ENCODE measurements at places on chromosomes 16 and 17.

GRCh38 chr17:67245694-67246402 is 852 bp upstream of the HELZ start:
- peak; percentile 33 for DNase-seq

GRCh38 chr16:79276501-79276900 is 324.0 kb downstream of the MAF start:
- no peak for DNase-seq

- no peak for DNase-seq
Measured at GRCh38 chr16:265711-266110, 10.0 kb downstream of the RGS11 start.

DNA sequence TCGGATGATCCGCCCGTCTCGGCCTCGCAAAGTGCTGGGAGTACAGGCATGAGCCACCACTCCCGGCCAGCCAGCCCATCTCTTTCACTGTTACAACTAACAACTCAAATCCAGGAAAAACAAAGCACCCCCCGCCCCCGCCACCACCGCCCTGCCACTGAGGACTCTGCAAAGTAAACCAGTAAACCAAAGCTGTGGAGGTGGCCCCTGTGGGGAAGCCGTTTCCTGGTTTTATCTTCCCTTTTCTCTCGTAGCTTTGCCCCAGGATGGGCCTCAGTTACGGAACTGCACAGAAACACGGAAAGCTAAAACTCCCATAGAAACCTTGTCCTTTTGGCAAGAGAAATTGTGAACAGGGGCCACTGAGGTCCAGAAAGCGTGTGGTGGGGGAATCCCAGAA is 17.5 kb downstream of the CHMP6 start:
- DNase-seq, result no peak

DNA sequence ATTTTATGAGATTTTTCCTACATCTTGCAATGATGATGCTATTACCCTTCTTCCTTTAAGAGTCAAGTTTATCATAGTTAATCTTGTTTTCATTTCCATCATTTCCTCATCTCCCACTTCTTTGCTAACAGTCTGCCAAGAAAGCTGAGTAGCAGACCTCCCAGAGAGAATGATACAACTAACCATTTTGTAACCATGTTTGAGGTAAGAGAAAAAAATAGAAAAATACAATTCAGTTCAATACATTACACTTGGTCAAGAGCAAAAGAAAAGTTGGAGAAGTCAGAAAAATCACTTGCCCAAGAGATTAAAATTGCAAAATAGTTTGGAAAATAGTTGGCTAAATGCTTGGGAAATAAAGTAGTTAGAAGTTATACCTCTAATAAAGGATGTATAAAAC is 154.4 kb downstream of the ABCA8 start:
- no peak for DNase-seq

GRCh38 chr16:68452176-68452575 is 3.9 kb upstream of the SMPD3 start:
- DNase-seq, result no peak

- DNase-seq, result no peak
Measured at GRCh38 chr17:63549289-63549945, 860 bp upstream of the DCAF7 start.

DNA sequence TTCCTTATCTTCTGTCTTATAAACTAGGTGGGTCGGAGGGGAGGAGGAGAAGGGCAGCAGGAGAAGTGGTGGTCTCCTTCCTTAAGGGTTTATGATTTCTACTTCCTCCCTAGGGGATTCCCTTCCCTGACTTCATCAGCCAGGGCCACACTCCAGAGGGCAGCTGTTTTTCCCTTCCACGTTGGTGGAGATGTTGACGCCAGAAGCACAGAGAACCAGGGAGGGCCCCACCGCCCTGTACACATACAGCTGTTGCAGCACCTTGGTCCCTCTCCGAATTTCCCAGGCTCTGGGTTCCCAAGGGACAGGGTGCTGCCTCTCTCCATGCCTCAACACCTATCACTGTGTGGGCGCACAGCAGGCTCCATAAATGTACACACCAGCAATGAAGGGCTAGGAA is 5.6 kb upstream of the SLC6A4 start:
- DNase-seq, result no peak

GRCh38 chr16:16992975-16993765 is 477.6 kb downstream of the XYLT1 start:
- no peak for DNase-seq

DNA sequence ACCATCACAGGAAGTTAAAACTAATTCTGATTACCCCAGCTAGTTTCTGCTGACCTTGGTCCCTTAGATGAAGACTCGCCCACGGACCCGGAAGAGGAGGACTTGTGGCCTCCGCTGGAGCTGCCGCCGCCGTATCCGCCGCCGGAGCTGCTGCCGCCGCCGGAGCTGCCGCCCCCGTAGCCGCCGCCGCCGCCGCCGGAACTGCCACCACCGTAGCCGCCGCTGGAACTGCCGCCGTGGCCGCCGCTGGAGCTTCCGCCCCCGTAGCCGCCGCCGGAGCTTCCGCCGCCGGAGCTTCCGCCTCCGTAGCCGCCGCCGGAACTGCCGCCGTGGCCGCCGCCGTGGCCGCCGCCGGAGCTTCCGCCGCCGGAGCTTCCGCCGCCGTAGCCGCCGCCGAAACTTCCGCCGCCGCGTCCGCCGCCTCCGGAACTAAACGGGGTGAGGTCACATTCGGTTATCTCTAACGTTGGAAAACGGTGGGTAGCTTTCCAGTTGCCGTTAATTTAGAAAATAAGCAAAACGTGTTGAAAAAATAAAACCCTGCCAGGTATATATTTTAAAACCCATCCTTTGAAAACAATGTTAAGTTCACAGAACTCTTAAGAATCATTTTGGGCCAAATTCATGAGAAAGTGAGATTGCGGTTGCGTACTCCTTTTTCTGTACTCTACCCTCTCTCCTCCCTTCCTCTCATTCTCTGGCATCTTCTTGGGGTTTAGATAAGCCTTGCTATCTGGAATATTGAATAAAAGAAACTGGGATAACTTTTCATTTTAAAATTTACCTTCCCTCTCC is 3.5 kb downstream of the KRT10 start:
- peak; percentile 79 for DNase-seq

GRCh38 chr17:19738757-19739156 is 9.3 kb downstream of the ALDH3A1 start:
- DNase-seq, result no peak

- DNase-seq, result no peak
Measured at GRCh38 chr17:45310380-45311324, 6.2 kb downstream of the MAP3K14 start.

DNA sequence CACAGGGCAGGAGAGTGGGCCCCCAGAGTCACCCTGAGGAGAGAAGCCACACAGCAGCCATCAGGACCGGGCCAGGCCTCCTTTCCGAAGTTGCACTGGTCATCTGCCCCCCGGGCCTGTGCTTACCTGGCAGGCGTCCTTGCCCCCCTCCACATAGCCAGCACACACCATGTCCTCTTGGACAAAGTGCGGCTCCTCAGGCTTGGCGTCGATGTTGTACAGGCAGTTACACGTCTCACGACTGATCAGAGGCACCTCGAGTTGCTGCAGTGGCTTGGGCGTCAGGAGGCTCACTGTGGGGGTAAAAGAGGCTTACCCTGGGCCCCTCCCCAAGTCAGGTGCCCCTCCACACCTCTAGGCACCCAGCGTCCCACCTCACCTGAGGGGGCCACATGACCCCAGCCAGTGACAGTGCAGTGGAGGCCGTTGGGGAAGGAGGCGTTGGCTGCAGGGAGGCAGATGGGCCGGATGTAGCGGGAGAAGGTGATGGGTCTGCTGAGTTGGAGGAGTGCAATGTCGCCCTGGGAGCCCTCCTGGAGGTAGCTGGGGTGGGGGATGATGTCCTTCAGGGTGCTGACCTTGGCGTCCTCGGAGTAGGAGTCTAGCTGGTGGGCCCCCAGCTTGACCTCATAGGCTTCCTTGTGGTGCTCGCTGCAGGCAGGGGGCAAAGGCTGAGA is 3.1 kb downstream of the PRSS8 start:
- no peak for DNase-seq

DNA sequence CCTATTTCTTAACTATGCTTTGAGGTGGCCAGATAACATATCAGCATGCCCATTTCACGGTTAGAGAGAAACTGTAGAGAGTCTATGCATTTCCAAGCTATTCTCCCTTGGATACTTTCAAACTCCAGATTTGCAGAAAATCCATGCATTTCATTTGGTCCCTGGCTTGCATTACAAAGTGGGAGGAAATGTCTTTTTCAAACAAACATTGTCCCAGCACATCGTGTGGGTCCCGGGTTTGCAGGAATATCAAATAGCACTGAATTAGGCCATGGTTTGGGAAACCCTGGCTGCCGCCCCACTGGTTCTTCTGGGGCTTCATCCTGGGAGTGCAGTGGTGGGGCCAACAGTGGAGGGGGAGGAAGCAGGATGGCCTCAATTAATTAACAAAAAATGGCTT is 171.9 kb downstream of the IRX5 start:
- DNase-seq, result no peak

- no peak for DNase-seq
Measured at GRCh38 chr16:22663389-22664064, 150.4 kb upstream of the HS3ST2 start.

DNA sequence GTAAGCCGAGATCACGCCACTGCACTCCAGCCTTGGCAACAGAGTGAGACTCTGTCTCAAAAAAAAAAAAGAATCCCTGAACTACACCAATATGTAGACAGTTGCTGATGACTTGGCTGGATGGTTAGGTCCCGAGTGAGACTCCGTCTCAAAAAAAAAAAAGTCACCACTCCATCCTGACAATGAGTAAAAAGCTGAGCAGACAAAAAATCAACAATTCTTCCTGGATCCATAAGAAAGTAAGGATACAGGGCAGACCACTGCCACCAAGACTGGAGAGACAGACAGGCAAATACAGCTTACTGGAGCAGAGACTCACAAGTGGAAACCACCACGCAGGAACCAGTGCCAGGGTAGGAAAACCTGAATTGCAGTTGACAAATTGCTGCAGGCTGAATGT is 67.1 kb upstream of the ERCC4 start:
- no peak for DNase-seq

GRCh38 chr16:19417640-19418039 is at the start of gene TMC5:
Gene TMC5, plus strand, starts transcription at chr16:19417883. Its CDS starts 22,156 bp downstream, at chr16:19440039.
- no peak for DNase-seq

DNA sequence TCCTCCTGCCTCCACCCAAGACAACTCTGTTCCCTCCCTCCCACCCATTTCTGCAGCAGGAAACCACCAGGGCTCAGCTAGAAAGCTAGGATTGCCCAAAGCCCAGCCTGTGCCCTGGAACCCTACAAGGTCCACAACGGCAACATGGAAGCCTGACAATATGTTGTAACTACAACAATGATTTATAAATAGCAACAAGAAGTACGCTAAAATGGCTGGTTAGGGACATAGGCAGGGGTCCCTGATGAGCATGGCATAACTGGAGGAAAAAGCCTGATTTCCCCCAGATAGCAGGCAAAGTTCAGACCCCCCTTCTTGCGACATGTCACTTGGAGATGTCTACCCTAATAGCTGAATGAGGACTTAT is 6.6 kb downstream of the ST3GAL2 start:
- no peak for DNase-seq

- DNase-seq, result no peak
Measured at GRCh38 chr16:80259290-80259805, 281.4 kb upstream of the DYNLRB2 start.

GRCh38 chr17:38701504-38702165 is 3.4 kb upstream of the MLLT6 start:
- DNase-seq, result peak; percentile 76

DNA sequence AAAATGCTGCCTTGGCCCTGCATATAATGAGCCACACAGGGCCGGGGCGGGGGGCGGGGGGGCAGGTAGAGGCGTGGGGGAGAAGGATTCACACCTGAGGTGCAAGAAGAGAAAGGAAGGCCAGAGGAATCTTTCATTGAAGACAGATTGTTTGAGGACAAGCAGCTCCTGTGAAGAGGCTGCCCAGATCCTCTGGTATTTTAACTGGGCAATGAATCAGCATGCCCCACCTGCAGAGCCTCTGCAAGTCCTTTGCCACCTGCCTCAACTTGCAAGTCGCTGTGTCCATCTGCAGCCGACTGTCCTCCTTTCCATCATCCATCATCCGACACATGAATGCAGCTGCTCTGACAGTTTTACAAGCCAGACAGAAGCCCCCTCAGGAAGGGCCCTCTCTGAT is 1.2 kb upstream of the SOST start:
- DNase-seq, result no peak

- no peak for DNase-seq
Measured at GRCh38 chr17:3643889-3644349, 7.4 kb downstream of the CTNS start.

DNA sequence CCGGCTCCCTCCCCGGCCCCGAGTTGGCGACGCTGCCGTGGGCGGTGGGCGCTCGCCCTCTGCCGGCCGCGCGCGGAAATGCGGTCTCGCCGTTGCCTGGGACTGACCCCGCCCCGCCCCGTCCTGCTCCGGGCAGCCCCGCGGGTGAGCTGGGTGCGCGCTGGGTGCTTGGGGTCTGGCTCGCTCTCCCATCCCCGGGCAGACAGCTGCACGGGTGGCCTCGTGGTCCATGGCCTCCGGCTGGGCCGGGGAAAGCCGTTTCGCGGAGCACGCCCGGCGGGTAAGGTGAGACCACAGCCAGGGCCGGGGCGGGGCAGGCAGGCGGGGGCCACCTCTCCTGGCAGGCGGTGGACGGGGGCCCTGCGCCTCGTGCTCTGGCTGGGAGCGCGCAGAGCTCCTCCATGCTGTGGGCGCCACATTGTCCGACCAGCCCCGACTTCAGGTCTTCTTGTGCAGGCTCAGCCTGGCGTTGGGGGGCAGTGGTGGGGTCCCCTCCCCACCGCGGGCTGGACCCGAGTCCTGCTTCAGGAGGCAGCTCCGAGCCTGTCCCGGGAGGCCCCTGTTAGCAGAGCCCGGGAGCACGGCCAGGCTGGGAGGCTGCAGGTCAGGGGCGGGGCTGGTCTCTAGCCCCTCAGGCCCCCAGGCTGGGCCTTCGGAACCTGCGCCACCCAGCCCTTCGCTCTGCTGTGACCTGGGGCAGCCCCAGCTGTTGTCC is 7.0 kb upstream of the C1QTNF8 start:
- DNase-seq, result peak; percentile 60

DNA sequence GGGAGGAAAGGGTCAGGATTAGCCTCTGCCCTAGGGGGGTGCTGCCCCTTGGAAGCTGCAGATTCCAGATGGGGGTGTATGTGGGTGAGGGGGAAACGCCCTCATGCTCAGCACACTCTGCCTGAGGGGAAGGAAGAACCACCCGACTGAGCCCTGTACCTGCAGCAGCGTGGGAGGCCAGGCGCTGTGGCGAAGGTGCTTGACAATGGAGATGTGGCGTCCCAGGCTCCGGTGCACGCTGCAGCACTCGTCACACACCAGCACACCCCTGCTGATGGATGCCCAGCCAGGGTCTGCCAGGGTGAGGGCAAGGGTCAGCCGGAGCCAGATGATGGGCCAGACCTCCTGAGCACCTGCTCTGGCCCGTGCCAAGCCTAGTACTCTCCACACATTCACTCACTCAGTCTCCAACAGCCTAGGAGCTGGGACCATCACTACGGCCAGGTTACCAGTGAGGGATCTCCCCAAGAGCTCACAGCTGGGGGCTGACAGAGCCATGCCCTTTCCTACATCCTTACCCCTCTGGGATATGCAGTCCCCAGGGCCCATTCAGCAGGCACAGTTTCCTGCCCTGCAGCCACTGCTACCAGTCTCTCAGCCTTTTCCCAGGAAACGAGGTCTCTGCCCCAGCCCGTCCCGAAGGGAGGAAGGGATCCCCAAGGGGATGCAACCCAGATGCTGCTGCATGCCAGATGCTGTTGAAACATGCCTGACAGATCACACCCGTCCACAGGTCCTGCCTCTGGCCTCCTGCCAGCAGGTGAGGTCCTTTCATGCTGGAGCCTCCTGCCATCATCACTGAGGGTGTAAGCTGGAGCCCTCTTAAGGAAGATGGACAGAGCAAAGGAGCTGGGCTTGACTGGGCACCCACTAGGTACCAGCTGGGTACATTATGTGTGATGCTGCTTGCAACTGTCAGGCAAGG is 5.9 kb downstream of the GIT1 start:
- no peak for DNase-seq
